ENCODE measurements at places on chromosomes 11 and 22.

- DNase-seq = no peak
Observed at GRCh38 chr22:44312766-44313165, at the start of gene SHISAL1. SHISAL1 (minus strand) TSS chr22:44312951; CDS start chr22:44300945, 12,006 bp downstream.

DNA sequence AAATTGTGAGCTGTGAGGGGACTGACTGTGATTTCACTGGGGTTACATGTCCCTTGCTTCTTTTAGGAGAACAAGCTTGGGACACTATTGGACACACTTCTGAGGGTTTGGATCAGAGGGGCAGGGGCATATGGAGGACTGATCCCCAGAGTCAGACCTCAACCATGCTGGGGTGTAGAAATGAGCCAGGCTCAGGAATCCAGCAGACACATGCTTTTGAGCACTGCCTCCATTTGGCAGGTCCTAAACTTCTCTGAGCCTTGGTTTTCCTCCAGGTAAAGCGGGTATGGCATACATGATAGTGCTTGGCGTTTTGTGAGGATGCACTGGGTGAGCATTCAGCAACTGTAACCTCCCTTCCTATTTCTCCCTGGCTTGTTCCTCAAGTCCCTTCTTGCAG lies 74.7 kb downstream of the ADAMTS15 start:
- DNase-seq = no peak

GRCh38 chr11:9071692-9072091 lies 19.7 kb downstream of the SCUBE2 start:
- no peak for DNase-seq

GRCh38 chr22:46721501-46722085 lies 16.5 kb downstream of the CERK start:
- DNase-seq = no peak

Data from activated CD4-positive, alpha-beta memory T cell treated with anti-CD3 and anti-CD28 coated beads, Interleukin-2, amount 10 ng/mL, durations not matched to agents 7 days and 5 days (primary cell).